ENCODE measurements at places on chromosomes 7 and 10.

- no peak for DNase-seq
Observed at GRCh38 chr7:8149222-8149621, 112.7 kb downstream of the ICA1 start.

GRCh38 chr10:126021833-126022500 is 125.6 kb downstream of the FANK1 start:
- no peak for DNase-seq

DNA sequence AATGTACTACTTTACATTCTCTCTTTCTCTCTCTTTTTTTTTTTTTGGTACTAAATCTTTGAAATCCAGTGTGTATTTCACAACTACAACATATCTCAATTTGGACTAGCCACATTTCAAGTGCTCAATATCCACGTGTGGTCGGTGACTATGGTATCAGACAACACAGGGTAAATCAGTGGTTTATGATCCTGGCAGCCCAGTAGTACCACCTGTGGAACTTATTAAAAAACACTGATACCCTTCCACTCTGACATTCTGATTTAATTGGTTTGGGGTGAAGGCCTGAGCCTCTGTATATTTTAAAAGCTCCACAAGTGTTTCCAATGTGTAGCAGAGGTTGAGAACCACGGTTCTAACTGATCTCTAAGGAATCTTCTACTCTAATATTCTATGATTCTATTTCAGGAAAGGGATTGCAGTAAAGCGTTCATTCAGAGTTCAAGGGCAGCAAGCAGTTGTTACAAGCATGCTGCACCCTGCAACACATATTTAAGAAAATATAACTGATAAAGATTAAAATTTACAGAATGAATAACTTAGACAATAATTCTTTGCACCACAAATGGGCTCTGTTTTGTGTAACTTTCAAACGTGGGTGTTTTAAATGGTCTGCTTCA is 5.1 kb downstream of the CREB5 start:
- no peak for DNase-seq

GRCh38 chr10:24664991-24665390 is 58.7 kb downstream of the ARHGAP21 start:
- DNase-seq = no peak

DNA sequence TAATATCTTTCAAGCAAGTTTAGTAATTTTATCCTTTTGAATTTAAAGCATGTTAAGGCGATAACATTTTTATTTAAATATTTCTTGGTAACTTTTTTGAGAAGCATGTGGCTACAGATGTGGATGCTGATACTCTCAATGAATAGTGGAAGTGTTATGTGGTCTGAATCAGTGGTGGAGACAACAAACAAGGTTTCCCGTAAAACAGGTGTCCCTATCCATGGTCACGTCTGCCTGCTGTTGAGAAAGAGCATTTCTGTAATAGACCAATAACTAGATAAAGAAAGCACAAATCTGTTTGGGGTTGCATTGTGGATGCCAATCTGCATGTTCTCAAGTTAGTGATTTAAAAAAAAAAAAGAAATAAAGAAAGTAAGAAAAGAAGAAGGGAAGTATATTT is 13.9 kb upstream of the MAPK8 start:
- no peak for DNase-seq

DNA sequence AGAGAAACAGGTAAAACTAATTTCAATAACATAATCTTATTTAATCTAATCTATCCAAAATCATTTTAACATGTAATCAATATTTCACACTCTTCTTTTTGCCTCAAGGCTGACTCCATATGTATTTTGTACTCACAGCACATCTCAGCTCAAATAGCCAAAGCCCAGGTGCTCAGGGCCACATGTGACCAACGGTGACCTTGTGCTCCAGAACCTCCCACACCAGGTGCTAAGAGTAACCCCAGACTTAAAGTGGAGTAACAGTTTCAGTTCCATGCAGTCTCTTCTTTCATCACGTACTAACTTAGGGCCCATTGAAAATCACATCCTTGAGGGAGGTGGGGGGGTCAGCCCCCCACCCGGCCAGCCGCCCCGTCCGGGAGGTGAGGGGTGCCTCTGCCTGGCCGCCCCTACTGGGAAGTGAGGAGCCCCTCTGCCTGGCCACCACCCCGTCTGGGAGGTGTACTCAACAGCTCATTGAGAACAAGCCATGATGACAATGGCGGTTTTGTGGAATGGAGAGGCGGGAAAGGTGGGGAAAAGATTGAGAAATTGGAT is 47.3 kb downstream of the NCAPG2 start:
- no peak for DNase-seq

DNA sequence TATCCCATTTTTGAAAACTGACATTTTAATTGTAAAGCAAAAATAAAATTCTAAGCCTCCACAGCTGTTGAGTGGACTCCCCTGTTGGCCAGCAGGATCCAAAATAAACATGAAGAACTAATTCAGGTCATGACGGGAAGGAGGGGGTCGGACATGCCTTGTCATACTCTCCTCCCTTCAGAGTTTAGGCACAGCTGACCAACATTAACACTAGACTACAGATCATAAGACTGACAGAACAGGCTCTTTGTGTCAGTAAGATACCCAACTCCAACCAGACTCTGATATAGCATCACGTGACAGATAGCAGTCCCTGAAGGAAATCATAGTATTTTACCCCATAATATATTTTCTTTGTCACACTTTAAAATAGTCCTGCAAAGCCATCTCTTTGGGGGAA is 20.9 kb upstream of the ZNF12 start:
- DNase-seq = no peak

GRCh38 chr10:29806350-29806788 is 171.6 kb upstream of the SVIL start:
- no peak for DNase-seq

- DNase-seq = no peak
Observed at GRCh38 chr7:17940951-17941431, 697 bp upstream of the SNX13 start.

DNA sequence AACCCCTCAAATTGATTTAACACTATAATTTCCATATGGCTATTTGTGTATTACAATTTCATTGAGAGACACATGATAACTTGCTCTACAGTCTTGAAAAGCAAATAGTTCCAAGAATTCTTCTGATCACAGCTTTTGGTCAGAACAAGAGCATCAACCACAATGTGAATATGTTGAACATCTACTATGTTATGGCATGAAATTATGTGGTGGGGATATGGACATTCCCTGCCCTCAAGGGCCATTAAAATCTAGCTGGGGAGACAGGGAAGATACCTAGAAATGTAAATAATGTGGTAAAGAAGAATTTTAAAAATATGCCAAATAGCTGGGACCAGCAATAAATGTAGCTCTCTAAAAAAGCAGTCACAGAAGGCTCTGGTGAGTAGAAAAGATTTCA is 262.2 kb downstream of the FZD1 start:
- DNase-seq = no peak

- DNase-seq = no peak
Observed at GRCh38 chr7:34849986-34850385, 187.3 kb downstream of the DPY19L1 start.

GRCh38 chr7:24963218-24963617 is 16.8 kb downstream of the OSBPL3 start:
- DNase-seq = peak; percentile 60

DNA sequence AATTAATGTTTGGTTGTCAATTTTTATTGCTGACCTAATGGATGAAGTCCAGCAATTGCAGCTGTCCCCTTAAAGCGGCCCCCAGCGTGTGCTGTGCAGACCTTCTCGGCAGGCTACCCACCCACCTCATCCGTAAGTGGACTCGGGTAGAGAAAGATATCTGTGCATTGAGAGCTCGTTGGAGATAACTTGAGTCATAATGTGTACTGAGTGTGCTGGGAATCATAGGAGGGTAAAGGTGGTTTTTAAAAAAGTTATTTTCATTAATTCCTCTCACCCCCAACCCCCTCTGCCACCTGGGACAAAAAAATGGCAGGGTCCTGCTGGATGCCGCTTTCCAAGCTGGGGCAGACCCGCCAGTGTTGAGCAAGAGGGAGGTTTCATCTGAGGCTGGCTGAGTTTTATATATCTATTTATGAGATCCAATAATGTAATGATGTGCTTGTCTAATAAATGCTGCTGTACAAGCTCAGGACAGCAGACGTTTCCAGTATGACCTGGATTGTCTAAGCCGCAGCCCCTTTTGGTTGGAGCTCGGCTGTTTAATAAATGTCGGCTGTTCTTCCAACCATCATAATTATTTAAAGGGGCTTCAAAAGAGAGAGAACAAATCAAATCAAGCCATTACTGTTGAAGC is 119.1 kb downstream of the NKX6-2 start:
- no peak for DNase-seq

GRCh38 chr7:74362266-74362665 is 73.1 kb downstream of the CLIP2 start:
- DNase-seq = no peak

GRCh38 chr10:49649294-49649693 is 30.2 kb upstream of the C10orf53 start:
- peak; percentile 53 for DNase-seq

GRCh38 chr10:103111031-103111917 is 81.8 kb downstream of the NT5C2 start:
- no peak for DNase-seq

DNA sequence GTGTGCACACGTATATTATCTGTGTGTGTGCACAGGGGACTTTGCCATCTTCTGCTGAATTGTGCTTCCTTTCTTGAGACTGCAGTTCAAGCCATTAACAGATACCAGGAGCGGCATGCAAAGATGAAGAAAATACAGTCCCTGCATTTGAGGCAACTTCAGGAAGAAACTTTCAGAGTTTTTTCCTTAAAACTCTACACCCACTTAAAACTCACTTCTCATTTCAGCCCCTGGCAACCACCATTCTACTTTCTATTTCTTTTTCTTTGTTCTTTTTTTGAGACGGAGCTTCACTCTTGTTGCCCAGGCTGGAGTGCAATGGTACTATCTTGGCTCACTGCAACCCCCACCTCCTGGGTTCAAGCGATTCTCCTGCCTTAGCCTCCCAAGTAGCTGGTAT is 448.9 kb upstream of the ZMIZ1 start:
- no peak for DNase-seq

- no peak for DNase-seq
Observed at GRCh38 chr10:123355748-123356481, 201.7 kb downstream of the BUB3 start.

DNA sequence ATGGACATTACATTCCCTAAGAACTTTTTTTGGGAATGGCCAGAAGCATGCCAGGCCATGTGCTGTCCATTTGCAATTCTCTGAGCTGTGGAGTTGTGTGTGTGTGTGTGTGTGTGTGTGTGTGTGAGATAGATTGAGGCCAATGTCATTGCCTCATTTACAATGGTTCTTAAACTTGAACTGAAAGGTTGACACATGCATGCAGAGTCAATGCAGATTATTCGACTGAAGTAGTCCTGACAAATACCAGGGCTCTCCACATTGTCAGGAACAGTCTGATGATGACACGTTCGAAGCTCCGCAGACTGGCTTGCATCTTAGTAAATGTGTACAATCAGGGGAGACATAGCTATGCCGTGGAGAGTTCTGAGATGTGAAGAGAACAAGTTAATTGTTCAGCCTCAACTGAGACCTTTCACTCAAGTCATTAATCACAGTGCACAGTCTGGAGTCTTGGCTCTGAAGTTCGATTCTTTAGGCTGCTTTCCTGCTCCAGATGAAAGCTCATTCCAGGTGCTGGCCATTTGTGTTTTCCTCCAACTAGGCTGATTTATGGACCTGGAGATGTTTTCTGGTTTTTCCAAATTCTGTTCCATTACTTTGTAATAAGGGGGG is 921.9 kb downstream of the LRMDA start:
- no peak for DNase-seq

- no peak for DNase-seq
Observed at GRCh38 chr10:120132811-120133210, 240.3 kb downstream of the SEC23IP start.

DNA sequence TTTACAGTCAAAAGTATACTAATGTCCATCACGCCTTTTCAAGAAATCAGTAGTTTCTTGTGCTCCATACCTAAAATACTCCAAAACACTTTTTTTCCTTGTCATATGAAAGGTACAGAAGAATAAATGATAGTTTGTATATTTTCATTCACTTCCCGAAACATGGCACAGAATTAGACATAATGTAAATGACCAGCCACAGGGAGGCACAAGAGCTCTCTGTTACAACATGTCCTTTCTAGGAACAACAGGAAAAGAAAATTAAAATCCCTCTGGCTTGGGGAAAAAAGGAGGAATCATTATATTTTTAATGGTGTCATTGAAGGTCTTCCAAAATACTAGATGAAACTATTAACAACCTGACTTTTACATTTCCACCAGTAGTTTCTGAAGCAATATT is 331.2 kb downstream of the ACTR3B start:
- no peak for DNase-seq

DNA sequence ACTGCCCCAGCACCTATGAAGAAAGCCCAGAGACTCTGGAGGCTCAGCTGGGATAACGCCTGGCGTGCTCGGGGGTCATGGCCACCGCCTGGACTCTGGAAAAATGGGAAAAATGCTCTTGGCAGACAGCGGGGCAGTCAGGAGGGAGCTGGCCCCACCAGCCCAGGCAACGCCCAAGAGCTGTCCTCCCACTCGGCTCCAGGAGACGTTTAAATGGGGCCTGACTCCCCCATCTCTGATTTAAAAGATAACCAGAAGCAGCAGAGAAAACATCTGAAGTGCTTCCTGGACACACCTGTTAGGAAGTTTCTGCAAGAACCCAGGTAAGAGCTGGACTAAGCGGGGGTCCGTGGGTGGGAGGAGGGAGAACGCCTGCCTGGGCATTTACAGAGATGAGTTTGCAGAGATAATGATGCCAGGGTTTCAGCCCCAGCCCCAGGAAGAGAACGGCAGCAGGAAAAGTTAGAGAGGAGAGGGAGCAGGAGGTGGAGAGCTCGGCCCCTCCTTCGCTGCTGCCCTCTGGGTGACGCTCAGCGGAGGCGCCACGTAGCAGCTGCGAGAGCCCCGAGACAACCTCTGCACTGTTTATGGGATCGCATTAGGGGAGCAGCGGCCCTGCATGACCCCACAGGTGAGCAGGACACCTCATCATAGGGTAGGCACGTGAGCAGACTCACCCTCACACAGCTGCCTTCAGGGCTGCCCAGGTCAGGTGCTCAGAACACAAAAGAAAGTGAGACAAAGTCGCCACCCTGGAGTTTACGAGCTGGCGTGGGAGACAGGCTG is 83.5 kb upstream of the INSIG1 start:
- DNase-seq = no peak

DNA sequence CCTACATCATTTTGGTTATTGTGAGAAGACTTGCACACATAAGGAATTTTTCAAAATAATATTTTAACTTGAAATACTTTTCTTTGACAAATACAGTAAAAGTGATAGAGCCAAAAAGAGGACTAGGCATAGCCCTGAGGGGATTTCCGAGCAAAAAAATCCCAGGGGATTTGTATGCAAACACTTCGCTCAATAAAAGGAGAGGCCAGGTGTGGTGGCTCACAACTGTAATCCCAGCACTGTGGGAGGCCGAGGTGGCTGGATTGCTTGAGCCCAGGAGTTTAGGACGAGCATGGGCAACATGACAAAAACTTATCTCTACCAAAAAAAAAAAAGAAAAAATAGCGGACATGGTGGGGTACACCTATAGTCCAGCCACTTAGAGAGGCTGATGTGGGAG is 193.0 kb downstream of the PCDH15 start:
- DNase-seq = no peak

GRCh38 chr7:126780993-126781392 is 471.7 kb downstream of the GRM8 start:
- no peak for DNase-seq
